Urinary bladder (tissue), 4 donors: ENCODE measurements at places on chromosomes 7 and 10.
A peak's percentile ranks its signal among the peaks of the same experiment; 100 is the strongest.

GRCh38 chr10:126713594-126713993 is 43.1 kb upstream of the C10orf90 start:
- DNase-seq, result no peak

DNA sequence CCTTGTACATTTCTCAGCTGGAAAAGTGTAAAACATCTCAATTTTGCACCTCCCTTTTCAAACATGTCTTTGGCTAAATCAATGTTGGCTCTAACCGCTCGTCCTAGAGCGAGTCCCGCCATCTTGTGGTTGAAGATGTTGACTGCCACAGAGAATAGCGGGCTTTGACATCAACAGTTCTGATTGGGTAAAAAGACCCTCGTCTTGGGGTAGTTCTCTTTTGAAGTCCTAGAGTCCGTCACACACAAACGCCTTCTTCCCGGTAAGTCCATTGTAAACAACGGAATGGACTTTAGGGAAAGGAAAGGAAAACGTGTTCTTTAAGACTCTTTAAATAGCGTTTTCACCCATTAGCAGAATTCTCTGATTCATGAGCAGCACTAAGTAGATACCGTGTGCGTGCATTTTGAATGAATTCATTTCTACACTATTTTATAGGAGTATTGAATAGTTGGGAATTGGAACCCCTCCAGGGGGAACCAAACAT is 452 bp upstream of the RPP30 start:
- DNase-seq, result peak; percentile 54

GRCh38 chr10:14371581-14371980 is 40.9 kb upstream of the FRMD4A start:
- DNase-seq, result no peak

DNA sequence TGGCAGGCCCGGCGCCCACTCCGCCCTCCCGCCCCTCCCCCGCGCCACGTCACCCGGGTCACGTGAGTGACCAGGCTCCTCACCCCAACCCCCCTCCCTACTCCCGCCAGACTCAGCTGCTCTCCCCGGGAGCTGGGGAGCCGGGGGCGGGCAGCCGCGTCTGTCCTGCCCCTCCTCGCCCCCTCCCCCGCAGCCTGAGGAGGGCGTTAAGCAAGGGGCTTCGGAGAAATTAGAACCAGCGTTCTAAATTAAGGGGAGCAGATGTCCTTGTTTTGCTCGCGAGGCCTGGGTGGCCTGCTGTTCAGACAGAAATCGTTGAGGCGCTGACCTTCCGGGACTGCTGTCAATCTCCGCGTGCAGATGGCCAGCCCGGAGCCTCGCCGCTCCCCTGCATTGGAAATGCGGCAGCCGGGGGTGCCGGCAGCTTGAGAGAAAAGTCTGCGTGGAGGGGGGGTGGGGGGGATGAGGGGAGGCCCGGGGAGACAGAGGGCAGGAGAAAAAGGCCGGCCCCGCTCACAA is 102.2 kb upstream of the ZNF438 start:
- DNase-seq, result no peak

- no peak for DNase-seq
These were observed 130.7 kb upstream of the ZMIZ1 start for GRCh38 chr10:78937800-78938694.

GRCh38 chr10:126380352-126381076 is 7.8 kb downstream of the ADAM12 start:
- no peak for DNase-seq

- DNase-seq, result no peak
These were observed 418.6 kb upstream of the ZMIZ1 start for GRCh38 chr10:78650122-78650521.

DNA sequence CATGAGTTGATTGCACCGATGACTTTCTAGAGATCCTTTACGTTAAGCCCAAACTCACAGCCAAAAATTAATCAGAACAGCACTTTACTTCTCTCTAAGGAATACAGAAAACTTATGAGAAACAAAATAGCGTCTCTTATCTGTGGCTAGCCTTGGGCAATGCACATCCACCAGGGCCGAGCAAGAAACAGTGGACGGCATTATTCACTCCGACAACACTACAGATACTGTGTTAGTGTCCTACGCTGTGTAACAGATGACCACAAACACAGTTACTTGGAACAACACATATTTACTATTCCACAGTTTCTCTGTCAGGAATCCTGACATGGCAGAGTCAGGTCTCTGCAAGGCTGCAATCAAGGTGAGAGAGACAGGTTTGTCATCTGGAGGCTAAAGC is 598.3 kb upstream of the ADARB2 start:
- no peak for DNase-seq

- no peak for DNase-seq
These were observed 51.6 kb downstream of the HBP1 start for GRCh38 chr7:107220356-107220755.

DNA sequence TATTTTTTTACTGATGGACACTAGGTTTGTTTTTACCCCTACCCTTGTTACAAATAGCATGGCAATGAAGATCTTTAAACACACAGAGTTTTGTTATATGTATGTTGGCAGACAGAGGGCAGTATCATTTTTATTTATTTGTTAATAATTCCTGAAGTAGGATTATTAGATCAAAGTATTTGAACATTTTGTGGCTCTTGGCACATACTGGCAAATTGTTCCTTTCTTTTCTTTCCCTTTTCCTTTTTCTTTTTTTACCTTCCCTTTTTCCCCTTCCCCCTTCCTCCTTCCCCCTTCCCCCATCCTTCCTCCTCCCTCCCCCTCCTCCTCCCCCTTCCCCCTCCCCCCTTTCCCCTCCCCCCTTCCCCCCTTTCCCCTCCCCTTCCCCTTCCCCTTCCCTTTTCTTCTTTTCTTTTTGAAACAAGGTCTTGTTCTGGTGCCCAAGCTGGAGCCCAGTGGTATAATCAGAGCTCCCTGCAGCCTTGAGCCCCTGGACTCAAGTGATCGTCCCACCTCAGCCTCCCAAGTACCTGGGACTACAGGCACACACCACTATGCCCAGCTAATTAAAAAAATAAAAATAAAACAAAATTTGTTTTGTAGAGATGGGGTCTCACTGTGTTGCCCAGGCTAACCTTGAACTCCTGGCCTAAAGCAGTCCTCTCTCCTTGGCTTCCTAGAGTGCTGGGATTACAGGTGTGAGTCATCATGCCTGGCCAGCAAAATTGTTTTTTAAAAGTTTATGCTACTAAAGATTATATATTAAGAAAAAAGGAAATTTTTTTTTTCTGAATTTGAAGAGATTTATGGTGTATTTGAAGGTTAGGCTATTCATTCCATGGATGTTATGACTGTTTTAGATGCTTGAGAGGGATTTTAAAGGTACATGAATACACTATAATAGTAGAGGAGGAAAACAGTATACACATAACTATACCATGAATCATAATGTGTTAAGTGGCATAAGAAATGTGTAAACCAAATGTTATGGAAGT is 39.3 kb downstream of the SEPTIN7 start:
- DNase-seq, result no peak

- no peak for DNase-seq
These were observed 111.7 kb upstream of the COBL start for GRCh38 chr7:51428217-51428887.

DNA sequence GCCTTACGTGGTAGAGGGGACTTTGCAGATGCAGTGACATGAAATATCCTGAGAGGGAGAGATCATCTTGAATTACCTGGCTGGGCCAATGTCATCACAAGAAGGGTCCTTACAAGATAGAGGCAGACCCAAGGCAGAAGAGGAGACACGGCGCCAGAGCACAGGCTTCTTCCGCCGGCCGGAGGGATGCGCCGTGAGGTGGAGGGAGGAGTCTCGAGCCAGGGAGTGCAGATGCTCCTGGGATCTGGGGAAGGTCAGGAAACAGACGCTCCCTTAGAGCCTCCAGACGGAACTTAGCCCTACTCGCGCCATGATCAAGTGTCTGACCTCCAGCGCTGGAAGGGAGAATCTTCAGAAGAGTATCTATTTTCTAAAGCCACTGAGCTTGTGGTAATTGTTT is 304.8 kb downstream of the GLRX3 start:
- no peak for DNase-seq
